ENCODE measurements at places on chromosomes 4 and X.

- no peak for ATAC-seq
These were observed 379.6 kb downstream of the FAM133A start for GRCh38 chrX:94053575-94053974.

DNA sequence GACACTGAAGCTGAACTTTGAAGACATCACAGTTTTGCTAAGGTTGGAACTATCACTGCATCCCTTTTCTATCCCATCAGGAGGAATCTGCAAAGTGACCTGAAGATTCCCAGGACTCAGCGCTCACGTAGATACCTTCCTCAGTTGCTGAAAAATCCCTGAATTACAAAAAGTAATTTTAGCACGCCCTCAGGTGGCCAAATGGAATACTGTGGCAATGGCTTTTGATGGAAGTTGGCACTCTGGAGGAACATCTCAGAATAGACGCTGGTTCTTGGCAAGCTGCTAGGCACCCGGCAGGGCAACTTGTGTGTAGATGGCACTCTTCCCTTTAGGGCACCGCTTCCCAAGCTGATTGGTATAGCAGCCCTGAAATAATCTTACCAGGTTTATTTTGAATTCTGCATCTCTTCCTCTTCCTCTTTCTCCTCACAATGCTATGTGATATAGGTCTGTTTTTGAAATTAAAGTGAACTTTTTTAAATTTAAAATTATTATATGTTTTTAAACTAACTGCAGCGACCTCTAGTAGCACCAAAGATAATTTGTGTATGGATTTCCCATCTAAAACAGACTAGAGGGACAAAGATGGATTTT is 16.3 kb upstream of the ESX1 start:
- ATAC-seq: peak; percentile 84

- no peak for ATAC-seq
These were observed 110.0 kb downstream of the ATRX start for GRCh38 chrX:77675986-77676385.

GRCh38 chrX:10526451-10526850 is 93.9 kb downstream of the MID1 start:
- ATAC-seq: no peak

GRCh38 chrX:17448188-17448587 is 73.2 kb downstream of the NHS start:
- peak; percentile 48 for ATAC-seq

DNA sequence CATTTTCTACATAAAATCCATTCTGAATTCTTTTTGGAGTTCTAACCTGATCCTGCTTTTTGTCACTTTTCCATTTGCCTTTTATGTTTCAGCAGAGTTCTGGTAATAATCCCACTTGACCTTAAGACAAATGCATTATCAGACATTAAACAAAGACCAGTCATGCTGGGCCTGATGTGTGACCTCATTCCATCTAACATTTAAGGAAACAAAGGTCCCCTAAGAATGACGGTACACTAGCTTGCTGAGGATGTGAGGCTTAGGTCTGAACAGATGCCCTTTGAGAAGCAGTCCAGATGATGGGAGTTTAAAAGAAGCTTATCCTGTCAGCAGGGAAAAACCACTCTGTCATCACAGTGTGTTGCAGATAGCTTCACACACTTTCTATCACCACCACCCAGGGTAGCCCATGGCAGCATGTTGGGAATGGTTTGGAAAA is 38.1 kb upstream of the PDE5A start:
- no peak for ATAC-seq

DNA sequence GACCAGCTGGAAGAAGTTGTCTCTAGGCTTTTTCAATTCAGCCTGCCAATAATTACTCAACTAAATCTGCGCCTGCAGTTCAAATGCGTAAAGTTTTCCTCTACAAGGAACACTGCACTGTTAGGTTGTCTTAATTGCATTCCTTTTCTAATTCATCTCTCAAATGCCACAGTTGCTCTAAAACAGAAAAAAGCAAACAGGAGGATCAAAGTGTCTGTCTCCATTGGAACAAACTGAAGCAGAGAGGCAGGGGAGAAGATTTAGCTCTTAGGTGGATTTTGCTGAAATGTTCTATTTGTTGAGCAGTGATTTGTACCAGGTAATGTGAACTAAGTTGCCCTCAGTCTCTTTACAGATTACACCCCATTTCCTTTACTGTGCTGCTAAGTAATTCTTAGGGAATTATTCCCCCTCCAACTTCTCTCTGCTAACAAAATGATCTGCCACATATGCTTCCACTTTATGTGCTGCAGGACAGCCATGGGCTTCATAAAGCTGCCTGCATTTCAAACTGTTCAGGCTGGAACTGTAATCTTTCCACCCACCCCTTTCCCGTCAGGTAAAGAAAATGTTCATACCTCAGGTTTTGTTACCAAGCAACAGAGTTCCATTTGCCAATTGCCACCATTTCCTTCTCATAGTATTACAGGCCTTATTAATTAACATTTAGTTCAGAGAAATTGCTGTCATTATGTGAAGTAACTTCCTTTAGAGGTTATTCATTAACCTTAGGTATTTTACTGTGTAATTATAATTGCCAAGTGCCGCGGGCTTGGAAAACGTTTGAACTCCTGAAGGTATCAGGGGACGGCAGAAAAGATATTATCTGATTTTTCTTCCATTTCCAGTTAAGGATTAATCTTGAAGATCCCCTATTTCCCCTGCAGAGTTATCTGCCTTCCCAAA is 149.3 kb downstream of the SPRY1 start:
- 0 out of 3 replicates have a peak, but pooled peaks have one; percentile 32 for ATAC-seq

DNA sequence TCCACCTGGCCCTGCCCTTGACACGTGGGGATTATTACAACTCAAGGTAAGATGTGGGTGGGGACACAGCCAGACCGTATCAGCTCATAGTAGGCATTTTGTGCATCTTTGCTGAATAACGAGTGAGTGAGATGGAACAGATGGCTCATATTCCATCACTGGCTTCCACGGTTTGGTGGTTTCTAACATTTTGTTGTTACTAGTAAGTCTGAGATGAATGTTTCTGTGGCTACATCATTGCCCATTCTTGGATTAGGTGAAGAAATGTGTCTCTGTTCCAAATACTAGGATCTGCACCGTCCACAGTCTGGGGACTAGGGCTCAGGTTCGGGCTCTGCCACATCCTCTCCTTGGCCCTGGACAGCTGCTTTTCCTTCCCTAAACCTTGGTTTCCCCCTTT is 3.6 kb downstream of the ABLIM2 start:
- ATAC-seq: no peak

DNA sequence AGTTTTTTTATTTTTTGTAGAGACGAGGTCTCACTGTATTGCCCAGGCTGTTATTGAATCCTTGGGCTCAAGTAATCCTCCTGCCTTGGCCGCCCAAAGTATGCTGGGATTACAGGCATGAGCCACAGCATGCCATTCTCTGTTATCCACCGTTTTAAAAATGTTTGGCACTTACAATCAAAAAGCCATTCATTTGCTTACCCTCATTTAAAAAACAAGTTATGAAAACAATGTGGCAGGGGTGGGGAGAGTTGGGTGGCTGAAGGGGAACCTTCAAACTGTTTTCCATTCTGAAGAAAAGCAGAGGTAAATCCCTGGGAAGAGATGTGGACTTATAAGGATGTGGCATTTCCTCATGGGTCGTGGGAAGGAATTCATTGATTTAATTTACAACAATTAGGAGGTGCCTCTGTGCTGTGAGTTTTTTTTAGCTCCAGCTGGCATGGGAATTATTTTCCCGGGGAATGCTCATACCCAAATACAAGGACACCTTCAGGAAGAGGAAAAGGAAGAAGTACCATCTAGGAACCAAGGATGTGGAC is 103.5 kb downstream of the MID1 start:
- no peak for ATAC-seq

- ATAC-seq: no peak
These were observed 783.5 kb downstream of the PCDH18 start for GRCh38 chr4:136748773-136749172.

DNA sequence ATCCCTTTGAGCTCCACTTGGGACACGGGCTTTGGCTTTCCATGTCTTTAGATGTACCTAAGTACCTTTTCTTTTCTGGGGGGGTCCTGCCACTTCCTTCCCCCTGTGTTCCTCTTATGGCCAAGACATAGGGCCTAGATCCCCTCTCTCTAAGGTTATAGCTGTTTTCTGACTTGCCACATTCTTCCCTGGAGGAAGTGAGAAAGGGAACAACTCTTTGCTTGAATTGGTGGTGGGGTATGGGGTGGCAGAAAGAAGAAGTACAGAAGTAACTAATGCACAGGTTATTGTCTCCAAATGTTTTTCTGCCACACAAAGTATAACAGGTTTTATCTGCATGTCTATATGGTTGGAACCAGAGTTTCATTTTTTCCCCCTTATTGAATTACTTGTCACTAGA is 29.7 kb upstream of the DIPK2B start:
- no peak for ATAC-seq

- ATAC-seq: no peak
These were observed 18.4 kb downstream of the GUCY1A1 start for GRCh38 chr4:155684892-155685541.

GRCh38 chrX:16804923-16805464 is 18.7 kb downstream of the TXLNG start:
- no peak for ATAC-seq

DNA sequence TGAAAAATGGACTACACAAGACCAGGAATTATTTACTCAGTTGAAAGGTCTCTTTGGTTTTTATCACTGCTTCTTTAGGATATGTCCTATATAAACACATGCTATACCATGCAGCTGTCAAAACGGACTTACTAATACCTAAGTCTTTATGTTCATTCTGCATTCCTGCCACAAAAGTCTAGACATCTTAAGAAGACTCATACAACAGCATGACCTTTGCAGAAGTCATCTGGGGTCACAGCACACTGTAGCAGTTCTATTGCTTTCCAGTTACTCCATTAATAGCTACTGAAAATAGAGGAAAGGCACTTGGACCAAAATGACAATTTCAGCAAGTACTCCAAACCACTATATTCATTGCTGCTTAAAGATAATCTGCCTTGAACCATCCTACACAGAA is 53.2 kb downstream of the DDX60 start:
- no peak for ATAC-seq

GRCh38 chrX:136866337-136867095 is 14.0 kb downstream of the RBMX start:
- peak; percentile 18 for ATAC-seq

- peak; percentile 65 for ATAC-seq
These were observed 14.1 kb downstream of the GRK4 start for GRCh38 chr4:2977211-2978088.

DNA sequence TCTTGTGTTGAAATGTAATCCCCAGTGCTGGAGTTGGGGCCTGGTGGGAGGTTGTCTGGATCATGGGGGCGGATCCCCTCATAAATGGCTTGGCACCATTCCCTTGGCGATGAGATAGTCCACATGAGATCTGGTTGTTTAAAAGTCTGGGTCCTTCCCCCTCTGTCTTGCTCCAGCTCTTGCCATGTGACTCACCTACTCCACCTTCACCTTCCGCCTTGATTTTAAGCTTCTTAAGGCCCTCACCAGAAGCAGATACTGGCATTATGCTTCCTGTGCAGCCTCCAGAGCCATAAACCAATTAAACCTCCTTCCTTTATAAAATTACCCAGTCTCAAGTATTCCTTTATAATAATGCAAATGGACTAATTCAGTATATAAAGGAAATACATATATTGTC is 111.5 kb downstream of the NR3C2 start:
- ATAC-seq: no peak

GRCh38 chr4:106284227-106284626 is 31.8 kb downstream of the TBCK start:
- peak; percentile 73 for ATAC-seq

DNA sequence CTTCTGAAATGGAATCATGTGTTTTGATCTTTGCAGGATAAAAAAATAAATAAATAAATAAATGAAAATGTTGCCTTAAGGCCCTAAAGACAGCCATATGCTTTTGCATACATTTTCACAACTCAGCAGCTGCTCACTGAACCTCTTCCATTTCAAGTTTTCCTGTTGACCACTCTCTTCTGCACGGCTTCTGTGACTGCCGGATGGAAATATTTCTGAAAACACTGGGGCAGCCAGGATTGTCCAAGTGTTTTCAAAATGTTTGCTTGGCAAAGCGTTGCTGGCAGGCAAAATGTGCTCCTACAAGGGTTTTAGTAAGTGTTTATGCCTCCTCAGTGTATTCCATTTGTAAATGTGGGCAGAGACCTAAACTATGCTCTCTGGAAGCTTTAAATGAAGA is 208.1 kb upstream of the IL1RAPL1 start:
- ATAC-seq: no peak

DNA sequence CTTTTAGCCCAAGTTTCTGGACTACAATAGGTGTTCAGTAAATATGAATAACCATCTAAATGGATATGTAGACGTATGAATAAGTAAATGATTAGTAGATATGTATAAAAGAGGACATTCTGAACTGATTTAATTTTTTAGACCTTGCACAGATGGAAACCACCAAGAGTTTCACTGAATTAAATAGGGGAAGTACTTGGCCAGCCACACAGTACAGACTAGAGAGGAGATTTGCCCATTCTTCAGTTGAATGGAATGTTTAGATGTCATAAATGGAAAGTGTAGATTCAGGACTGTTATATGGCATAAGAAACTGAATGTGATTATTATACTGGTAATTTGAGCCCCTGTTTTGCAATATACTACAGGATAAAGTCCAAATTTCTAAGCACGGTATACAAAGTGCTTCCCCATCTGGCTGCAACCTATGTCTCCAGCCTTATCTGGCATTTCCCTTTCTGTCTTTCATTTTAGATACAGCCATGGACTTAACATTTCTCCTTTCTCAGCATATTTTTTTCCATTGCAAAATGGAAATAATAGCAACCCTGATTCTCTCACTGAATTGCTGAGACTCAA is 137.8 kb upstream of the HS3ST1 start:
- no peak for ATAC-seq

- ATAC-seq: no peak
These were observed 118.0 kb downstream of the IRF2 start for GRCh38 chr4:184356366-184356765.

DNA sequence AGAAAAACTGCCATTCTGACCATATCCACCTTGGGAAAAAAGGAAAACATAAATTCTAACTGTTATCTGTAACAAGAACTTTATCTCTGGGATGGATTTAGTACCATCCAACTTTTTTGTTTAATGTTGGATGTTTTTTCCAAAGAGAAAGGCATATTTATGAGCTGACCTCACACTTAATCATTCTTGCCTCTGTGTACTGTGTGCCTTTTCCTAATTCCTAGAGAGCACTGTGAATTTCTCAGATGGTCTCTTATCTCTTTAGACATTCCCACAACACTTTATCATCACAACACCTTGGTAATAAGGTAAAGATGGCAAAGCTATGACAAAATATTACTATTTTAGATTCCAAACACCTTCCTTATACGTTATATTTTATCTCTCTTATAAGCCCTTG is 126.2 kb downstream of the COL4A6 start:
- ATAC-seq: no peak

GRCh38 chrX:47420962-47421361 is 50.6 kb downstream of the ZNF157 start:
- no peak for ATAC-seq

Measured in SK-N-SH treated with all-trans-retinoic acid at 6 μM for 48 hours (cell line).